ENCODE measurements at places on chromosomes 5 and 9.

- DNase-seq: no peak
These were observed 28.0 kb upstream of the ADAM19 start for GRCh38 chr5:157603333-157604190.

DNA sequence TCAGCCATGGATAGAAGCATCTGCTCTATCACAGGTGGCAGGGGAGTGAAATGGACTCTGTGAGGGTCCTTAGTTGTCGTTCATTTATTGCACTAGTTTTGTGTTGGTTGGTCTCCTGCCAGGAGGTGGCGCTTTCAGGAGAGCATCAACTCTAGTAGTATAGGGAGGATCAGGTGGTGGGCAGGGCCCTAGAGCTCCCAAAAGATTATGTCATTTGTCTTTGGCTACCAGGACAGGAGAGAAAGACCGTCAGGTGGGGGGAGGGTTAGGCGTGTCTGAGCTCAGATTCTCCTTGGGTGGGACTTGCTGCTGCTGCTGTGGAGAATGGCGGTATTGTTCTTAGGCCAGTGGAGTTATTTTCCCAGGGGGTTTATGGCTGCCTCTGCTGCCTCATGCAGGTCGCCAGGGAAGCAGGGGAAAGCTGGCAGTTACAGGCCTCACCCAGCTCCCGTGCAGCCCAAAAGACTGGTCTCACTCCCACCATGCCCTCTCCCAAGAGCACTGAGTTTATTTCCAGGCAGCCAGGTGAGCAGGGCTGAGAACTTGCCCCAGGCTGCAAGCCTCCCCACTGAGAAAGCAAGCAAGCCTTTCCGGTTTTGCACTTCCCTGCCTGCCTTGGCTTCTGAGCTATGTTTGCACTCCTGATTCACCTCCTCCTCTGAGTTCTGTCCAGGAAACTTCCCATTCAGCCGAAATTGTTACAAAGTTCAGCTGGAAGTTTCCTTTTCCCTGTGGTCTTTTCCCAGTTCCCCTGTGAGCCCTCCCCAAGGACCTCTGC is 317.3 kb downstream of the TAF11L14 start:
- DNase-seq: no peak

DNA sequence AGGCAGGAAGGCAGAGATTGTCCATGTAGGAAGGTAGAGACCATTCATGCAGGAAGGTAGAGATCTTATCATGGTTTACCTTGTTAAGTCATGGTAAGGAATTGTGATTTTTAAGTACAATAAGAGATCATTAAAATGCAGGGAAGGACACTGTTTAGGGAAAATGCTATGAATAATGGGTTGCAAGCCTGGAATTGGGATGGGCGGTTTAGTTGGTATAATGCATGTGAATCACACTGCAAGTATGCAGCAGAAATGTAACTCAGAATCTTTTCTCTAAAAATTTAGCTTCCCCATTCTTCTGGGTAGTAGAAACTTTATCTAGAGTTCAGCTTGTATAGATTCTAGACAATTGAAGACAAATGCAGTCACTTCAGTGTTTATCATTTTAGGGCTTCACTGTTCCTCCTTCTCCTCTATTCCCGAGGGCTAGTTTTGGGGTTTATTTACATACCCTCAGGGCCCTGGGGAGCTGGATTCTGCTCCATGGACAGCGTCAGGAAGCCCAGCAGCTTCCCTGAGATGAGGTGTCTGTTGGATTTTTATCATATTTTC is 212.0 kb downstream of the SREK1 start:
- DNase-seq: no peak

DNA sequence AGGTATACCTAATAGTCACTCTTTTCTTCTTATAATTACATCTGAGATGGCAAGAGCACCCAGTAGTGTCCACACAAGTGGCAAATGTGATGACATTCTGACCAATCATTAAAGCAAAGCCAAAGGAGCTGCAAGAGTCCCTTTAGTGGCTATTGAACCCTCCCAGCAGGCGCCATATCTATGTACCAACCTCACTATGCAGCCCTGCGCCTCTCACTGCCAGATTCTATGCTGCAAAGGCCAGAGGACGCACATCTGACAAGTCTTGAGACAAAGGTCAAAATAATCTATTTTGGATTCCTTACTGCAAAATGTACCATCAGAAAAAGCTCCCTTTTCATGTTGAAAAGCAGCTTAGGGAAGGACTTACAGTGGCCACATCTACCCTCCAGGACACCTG is 47.0 kb downstream of the EPB41L4B start:
- no peak for DNase-seq

- no peak for DNase-seq
These were observed 55.9 kb upstream of the ERCC6L2 start for GRCh38 chr9:95819636-95820035.

DNA sequence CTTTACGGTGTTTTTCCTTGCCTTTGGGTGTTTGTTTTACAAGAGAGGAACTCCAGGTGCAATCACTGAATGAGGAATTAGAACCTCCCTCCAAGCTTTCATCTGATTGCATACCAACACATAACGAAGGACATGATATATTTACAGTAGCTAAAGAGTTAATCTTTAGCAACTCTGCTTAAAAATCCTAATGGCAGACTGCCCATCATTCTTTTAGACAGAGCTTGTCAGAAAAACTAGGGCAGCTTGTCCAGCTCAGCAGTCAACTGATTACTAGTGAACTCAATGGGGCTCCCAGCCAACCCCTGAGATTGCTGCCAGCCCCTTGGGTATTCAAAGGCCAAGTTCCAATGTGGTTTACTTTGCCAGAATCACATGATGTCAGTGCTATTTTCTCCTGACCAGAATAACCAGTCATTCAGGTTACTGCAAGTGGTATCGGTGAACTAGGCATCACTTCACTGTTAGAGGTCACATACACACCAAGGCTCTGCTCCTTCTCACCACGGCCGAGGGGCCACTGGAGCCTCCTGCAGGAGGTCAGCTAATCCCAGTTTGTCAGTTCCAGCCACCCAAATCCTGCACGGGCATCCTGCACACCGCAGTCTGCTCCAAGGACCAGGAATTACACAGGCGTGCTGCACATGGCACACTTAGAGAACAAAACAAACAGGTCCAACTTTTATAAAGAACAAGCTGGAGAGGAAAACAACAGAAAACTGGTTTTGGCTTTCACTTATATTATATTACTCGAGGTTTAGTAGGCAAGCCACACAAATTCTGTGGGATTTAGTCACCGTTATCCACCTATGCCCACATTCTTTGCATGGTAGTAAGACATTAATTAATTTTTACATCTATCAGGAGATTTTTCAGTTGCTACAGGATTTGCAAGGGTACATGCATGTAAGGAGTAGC is 62.5 kb downstream of the NFIB start:
- DNase-seq: no peak

All from NCI-H1436 treated with DMSO at 0.1 percent for 48 hours (cell line).